Activated T-cell treated with anti-CD3 and anti-CD28 coated beads for 4 hours (primary cell): ENCODE measurements at places on chromosomes 6 and 20.
A peak's percentile ranks its signal among the peaks of the same experiment; 100 is the strongest.

DNA sequence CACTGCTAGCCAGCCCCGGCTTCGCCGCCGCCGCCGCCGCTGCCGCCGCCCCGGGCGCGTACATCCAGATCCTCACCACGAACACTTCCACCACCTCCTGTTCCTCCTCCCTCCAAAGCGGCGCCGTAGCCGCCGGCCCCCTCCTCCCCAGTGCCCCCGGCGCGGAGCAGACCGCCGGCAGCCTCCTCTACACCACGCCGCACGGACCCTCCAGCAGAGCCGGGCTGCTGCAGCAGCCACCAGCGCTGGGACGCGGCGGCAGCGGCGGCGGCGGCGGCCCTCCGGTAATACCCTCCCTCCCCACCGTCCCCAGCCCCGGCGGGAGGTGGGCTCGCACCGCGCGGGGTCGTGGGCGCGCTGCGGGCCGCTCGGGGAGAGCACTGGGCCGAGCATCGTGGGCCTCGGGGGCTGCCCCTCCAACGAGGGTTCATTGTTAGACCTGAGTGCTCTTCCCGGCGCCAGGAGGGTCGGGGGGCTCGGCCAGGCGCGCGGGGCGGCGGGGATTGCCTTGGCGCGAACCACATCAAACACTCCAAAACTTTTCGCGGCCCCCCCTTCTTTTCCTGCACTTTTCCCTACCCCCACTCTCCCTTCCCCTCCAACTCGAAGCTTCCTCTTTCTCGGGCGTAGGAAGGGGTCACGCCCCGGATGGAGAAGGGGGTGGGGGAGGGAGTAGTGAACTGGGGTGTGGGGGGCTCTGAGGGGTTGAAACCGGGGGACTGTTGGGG lies 827 bp downstream of the E2F3 start:
- DNase-seq = peak; percentile 21

GRCh38 chr6:53426667-53427270 lies 78.0 kb upstream of the ELOVL5 start:
- DNase-seq = no peak

- no peak for DNase-seq
Measured at GRCh38 chr6:112311950-112312547, 35.1 kb upstream of the RFPL4B start.

GRCh38 chr6:168002804-168003203 lies 5.3 kb downstream of the KIF25 start:
- no peak for DNase-seq

- no peak for DNase-seq
Measured at GRCh38 chr6:54134935-54135334, 23.7 kb downstream of the MLIP start.

GRCh38 chr6:151885234-151885633 lies 77.8 kb downstream of the ESR1 start:
- no peak for DNase-seq

DNA sequence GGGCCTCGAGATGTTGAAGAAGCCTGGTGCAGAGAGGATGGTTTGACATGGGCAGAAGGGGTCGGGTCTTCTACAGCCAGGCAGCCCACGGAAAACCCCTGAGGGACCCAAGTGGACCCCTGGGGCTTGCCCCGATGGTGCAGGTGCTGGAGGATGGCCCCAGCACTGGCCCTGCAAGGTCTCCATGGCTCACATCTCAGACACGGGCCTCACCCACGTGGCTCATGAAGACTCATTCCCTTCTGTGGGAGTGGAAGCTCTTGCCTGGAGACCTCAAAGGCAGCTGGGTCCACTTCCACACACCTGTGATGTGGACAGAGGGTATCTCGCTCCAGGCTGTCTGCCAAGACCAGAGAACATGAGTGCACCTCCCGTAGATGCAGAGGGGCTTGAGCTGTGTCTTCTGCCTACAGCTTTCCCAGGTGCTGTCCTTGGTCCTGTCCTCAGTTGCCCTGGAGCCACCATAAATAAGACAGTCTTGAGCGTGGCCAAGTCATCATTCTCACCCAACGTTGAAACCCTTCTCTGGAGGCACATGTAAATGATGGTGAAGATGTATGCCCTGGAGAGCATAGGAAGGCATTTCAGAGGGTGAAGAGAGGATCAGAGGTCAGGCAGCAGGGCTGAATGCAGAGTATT lies 108.0 kb downstream of the SYNDIG1 start:
- no peak for DNase-seq

DNA sequence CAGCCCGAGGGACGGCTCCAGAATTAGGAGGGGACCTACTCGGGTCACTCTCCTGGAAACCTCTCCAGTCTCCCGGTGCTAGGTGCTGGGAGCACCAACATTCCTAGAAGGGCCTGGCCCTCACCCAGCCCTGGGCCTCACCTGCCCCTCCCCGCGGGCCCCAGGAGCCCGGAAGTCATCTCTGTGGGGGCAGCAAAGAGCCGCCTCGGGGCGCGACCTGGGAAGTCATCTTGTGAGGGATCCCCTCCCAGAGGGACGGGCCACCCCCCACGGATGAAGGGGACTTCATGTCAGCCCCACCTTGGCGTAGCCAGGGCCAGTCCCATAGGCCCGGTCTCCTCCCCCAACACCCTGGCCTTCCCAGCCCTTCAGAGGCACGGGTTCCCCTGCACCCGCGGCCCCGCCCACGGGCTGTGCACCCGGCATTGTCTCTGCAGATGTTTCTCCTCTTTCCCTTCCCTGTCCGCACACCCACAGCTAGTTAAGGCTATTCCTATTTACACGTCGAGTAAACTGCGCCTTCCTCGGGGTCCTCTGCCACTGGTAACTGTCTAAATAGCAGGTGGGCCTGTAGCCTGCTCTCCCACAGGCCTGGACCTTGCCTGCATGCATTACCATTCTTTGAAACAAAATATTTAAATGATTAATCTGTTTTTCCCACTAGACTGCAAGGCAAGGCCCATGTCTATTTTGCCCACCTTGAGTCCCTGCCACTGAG lies 896 bp upstream of the RNASET2 start:
- no peak for DNase-seq

DNA sequence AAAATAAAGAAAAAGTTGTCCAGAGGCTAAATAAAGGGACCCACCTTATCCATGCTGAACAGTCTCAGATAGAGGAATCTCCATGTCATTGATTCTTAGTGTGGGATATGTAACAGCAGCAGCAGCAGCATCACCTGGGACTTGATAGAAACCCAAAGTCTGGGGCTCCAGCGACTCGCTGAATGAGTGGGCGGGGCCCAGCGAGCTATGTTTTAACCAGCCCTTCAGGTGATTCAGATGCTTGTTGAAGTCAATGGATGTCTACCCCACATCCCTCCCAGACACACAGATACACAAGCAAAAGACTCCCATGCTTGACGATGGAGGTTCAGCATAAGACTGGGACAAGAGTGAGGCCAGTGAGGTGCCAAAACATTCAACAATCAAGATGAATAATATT lies 298.6 kb downstream of the UBE3D start:
- DNase-seq = no peak

DNA sequence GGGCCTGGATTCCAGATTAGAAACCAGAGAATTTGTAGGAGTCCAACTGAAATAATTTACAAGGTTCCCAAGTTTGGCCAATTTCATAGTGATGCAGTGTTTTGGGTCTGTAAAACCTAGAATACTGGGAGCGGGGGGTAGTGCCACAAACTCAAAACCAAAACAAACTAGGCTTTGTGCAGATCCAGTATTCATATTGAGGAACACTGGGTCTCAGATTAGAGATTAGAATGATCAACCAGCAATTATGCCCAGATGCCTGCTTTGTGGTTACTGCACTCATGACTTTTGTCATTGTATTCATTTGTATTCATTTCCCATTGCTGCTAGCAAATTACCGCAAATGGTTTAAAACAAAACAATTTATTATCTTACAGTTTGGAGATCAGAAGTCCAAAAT lies 3.2 kb upstream of the NDUFAF4 start:
- no peak for DNase-seq
